Nucleus accumbens (tissue), 56 donors: ENCODE measurements at places on chromosomes 7 and 10.

DNA sequence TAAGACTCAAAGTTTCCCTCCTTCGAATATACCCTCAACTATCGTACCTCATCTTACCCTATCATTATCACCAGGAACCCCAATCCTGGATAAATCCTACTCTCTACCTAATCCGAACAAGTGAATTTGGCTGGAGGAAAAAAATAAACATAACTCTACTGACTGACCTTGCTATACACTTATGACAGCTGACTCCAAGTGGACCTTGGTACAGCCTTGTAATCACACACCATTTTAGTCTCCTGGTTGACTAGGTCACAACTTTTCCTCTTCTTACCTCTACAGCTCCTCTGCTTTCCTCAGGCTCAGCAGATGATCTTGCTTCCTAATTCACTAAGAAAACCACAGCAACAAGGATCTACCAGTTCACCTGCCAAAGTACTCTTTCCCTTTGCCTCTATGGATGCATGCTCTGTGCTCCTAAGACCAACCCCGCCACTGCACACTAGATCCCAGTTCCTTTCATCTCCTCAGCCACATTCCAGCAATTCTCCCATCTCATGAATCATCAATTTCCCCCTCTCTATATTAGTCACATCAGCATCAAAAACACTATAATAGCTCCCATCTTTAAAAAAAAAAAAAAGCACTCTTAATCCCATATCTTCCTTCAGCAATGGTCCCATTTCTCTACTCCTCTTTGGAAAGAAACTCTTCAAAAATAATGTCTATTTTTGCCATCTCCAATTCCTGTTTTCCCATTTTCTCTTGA, 35.5 kb downstream of the COA1 start:
- DNase-seq: no peak

- DNase-seq: no peak
Measured at GRCh38 chr7:17408245-17408903, 109.9 kb downstream of the AHR start.

GRCh38 chr10:13078912-13079775, 20.8 kb upstream of the OPTN start:
- DNase-seq: no peak

DNA sequence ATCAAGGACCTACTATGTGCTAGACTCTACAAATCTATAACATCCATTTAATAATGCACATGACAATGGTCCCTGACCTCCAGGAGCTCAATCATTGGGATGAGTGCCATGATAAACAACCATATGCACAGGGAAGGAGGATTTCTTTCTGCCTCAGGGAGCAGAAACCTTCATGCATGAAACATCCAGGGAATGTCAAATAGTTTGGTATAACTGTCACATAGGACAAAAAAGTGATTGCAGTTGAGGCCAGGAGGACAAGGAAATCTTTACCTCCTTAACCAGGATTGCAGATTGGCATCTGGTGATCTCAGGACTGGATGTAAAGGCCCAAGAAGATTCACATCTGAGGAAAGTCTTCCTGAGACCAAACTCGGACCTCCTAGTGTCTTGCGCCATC, 993.1 kb downstream of the KCNMA1 start:
- DNase-seq: no peak

DNA sequence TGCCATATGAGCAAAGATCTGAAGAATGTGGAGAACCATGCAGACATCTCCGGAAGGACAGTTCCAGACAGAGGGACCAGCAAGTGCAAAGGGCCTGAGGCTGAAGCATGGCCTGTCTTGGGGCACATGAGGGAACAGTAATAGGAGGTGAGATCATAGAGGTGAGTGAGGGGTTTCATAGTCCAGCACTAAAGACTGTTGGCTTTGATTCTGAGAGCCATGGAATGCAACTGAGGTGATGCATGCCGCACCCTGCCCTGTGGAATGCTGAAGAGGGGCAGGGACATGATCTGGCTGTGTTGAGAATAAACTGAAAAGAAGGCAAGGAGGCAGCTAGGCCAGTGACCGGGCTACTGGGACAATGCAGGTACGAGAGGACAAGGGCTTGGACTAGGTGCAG, 253.1 kb upstream of the KLF14 start:
- no peak for DNase-seq

DNA sequence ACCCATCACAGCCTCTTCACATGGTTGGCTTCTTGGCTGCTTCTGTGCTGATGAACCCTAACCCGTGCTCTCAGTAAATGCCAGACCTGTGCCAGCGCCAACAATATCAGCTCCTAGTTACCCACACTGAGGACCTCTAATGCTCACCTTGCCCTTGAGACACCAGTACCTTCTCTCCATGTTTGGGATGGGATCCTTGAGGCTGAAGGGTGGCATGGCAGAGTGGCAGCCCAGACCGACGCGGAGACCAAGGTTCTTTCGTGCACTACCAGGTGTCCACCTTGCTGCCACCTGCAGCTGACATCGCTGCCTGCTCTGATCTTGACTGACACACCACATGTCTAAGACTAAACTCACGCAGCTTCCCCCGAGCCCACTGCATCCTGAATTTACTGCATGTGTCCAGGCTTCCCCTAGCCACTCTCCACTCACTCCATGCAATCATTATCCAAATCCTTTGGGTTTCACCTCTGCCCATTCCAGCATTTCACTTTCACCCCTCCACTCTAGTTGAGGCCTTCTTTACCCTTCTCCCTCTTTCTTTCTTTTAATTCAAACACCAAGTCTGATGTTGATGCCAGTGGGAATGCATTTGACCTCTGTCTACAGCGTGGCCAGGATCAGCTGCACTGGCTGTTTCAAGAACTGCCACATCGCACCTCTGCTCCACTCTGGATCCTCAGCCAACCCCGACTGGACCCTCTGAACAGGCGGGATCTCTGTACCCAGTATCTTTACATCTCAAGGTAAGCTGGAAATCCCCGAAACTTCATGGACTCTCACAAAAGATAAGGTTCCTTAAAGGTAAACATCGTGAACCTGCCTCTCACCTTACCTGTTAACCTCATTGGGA, 294.9 kb downstream of the GLRX3 start:
- no peak for DNase-seq

GRCh38 chr10:58723966-58724365, 211.3 kb downstream of the BICC1 start:
- DNase-seq: no peak
